Daoy (cell line): ENCODE measurements at places on chromosomes 2 and 18. TPM values are rescaled to one million over a fixed set of nuclear protein-coding genes. Genes with fewer than 3 reads are reported as not detected.

UNC80 gene
- total RNA-seq = not detected in 2 replicates

DNA sequence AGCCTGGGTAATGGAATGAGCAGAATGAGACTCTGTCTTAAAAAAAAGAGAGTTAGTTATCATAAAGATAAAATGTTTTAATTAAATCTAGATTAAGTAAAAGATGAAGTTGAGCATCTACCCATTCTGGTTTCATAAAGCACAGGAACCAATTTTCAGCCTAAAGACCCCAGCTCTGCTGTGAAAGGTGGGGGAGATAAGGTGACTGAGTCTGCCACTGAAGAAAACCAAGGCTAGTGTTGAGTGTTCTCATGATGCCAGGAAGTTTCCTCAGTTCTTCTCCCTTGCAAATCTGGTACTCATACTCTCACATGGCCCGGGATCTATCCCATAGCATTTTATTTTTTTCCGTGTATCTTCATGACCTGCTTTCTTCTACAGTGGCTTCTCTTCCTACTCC lies 10.4 kb upstream of the CXCR4 start:
- no peak for DNase-seq

DNA sequence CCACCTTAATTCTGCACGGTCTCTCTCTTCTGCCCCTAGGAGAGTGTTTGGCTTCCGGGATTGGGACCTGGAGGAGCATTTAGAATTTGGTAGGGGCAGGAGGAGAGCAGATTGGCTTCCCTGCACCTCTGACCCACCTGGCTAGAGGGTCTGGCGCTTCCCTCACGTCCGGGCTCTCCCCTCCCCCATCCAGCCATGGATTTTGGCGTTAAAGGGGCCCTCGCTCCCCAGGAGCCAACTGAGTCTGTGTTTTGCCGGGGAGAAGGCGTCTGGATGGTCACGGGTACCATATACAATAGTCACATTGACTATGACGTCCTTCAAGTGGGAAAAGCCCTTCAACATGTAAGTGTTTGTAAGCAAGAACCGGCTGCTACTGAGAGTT lies 6.6 kb downstream of the HOXD3 start:
- no peak for DNase-seq

- no peak for DNase-seq
These were observed 105.4 kb downstream of the SCN9A start for GRCh38 chr2:166270376-166270775.

- peak; percentile 9 for DNase-seq
These were observed 241.8 kb upstream of the RAB12 start for GRCh38 chr18:8367217-8367988.

NPHP1 gene
- 4.8 and 7.5 TPM in 2 replicates for total RNA-seq

- no peak for DNase-seq
These were observed 4.4 kb upstream of the VPS54 start for GRCh38 chr2:64023485-64024258.

DNA sequence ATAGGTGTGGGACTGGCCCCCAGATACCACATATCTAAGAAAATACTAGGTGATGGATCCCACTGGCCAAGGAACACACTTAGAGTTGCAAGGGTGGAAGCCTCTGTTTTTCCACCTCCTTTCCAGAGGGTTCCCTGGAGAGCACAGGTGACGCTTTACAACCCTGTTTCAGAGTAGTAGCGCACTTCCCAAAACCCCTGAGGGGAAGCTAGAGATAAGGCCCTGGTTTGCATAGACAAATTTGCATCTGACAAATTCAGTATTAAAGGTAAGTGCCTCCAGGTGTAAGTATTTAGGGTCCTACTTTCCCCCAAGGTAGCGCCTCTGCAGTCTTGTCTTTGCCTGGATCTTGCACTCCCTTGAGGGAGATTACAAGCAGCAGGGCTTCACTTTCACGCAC lies 474 bp upstream of the CERKL start:
- no peak for DNase-seq

DNA sequence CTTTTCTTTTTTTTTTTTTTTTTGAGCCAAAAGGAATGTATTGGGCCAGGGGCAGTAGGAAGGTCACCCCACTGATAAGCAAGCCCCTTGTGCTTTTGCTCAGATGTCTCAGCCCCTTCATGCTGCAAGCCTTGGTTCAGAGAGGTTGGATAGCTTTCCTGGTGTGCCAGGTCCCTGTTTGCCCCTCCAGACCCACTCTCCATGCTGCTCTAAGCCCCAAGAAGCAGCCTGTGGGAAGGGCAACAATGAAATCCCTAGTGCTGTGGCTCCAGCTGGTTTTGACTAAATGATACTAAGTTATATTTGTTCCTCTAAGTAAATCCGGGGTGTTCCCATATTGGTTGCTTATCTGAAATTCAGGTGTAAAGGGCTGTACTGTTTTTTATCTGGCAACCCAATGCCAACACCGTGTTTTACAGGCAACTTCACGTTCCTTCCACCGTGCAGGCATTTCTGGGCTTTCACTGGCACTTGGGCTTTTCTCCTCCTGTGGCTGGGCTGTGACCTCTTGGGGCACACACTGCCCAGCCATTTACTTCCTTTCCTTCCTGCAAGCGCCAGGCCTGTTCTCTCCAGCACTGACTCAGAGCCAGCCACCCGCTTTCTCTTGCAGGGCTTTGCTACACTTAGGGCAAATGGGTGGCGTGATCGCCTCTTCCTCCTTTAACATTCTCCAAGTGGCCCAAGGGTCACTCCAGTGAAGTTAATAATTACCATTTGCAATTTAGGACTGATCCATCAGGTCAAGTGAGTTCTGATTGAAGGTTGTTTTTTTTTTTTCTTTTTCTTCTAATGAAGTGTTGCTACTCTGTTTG lies 21.6 kb downstream of the MERTK start:
- no peak for DNase-seq

GRCh38 chr18:51168960-51169662 lies 28.4 kb downstream of the MEX3C start:
- DNase-seq = no peak
